Fibroblast of pulmonary artery (primary cell): ENCODE measurements at places on chromosomes 4 and X.

DNA sequence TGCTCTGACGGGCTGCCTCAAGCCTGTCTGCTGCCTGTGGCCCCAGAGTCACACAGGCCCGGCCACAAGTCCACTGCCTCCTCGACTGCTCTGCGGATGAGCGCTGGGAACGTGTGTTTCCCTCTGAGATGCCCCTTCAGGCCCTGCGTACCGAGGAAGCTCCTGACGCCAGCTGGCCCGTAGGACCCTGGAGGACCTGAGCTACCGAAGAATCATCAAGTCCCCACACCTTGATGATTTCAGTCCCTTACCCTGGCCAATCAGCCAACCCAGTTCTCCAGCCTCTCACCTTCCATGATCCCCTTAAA, 96.6 kb upstream of the LRPAP1 start:
- DNase-seq: no peak

DNA sequence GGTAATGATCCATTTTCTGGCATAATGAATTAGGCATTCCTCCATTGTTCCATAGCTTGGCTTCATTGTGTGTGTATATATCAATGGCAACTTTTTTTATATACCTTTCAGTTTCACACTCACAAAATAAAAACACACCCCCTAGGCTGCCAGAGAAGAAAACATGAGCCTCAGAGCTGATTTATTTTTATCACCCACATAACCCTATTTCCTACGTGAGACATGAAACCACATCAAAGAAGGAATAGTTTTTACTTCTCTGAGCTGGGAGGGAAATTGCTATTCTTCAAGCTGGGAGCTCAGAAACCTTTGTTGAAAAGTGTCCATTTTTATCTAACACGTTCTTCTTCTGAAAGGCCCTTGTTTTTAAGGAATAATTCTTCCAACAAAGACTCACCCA, 126.7 kb upstream of the RAI2 start:
- no peak for DNase-seq

GRCh38 chr4:116027311-116027710, 913.9 kb upstream of the NDST4 start:
- no peak for DNase-seq

- peak; percentile 35 for DNase-seq
These were observed 59.0 kb downstream of the ZNF827 start for GRCh38 chr4:145879598-145879997.

DNA sequence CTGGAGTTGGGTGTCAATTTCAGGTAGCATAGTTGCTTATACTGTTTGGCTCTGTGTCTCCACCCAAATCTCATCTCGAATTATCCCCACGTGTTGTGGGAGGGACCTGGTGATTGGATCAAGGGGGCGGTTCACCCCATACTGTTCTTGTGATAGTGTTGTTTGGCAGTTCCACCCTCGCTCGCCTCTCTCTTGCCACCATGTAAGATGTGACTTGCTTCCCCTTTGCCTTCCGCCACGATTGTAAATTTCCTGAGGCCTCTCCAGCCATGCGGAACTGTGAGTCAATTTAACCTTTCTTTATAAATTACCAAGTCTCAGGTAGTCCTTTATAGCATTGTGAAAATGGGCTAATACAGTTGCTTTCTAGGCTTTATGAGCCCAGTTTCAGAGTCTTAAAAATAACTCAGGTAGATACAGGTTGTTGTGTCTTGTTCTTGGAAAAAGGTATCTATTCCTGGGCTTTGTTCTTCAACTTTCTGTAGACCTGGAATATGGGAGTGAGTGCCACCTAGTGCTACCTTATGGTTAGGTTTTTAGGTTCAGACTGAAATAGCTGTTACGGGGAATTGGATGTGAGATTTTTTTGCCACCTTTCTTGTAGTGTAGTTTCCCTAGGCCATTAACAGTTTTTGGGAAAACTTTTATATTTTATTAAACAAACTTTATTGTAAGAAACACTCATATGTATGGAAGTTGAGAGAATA, 15.6 kb downstream of the PGK1 start:
- DNase-seq: peak; percentile 20

- peak; percentile 37 for DNase-seq
These were observed 141.5 kb downstream of the RPS6KA6 start for GRCh38 chrX:84046403-84046984.

DNA sequence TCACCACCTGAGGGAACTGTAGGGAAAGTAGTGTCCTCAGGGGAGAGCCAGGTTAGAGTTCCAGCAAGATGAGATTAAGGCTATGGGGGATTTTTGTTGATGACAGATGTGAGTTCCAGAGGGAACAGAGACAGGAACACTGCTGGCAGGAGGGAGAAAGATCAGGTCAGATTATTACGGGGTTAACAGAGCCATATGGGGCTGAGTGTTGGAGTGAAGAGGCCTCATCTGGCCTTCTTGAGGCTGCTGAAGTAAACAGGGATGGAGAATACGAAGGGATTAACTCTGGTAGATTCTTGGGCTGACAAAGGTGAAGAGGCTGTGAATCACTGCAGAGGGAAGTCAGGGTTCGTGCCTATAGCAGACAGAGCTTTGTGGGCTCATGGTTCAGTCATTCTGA, 47.9 kb upstream of the POU4F2 start:
- no peak for DNase-seq

GRCh38 chr4:172584816-172585215, 583.8 kb upstream of the GALNT7 start:
- peak; percentile 14 for DNase-seq

DNA sequence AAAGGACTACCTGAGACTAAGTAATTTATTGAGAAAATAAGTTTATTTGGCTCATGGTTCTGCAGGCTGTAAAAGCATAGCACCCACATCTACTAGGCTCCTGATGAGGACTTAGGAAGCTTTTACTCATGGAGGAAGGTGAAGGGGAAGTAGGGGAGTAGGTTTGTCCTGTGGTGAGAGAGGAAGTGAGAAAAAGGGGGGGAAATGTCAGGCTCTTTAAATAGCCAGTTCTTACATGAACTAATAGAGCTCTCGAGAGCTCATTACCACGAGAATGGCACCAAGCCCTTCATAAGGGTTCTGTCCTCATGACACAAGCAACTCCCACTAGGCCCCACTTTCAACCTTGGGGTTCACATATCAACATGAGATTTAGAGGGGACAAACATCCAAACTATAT, 125.5 kb upstream of the NRK start:
- DNase-seq: no peak

- peak; percentile 76 for DNase-seq
These were observed 214.9 kb upstream of the UGT8 start for GRCh38 chr4:114383721-114384120.

GRCh38 chr4:94831607-94832006, 73.9 kb downstream of the BMPR1B start:
- no peak for DNase-seq

- peak; percentile 96 for DNase-seq
These were observed 132.2 kb upstream of the KIT start for GRCh38 chr4:54525602-54526001.

DNA sequence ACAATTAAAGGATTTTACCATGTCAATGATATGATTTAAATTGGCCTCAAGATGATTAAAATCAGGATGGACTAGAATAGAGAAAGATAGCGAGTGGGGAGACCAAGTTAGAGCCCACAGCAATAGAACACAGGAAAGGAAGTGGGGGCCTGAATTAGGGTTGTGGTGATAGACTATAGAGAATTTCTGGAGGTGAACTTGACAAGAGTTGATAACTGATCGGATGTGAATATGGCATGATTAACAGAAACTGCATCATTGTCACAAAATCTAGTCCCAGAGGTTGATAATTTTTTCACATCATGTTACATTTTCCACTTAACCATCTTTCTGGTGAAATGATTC, 26.3 kb upstream of the TRPC3 start:
- no peak for DNase-seq

DNA sequence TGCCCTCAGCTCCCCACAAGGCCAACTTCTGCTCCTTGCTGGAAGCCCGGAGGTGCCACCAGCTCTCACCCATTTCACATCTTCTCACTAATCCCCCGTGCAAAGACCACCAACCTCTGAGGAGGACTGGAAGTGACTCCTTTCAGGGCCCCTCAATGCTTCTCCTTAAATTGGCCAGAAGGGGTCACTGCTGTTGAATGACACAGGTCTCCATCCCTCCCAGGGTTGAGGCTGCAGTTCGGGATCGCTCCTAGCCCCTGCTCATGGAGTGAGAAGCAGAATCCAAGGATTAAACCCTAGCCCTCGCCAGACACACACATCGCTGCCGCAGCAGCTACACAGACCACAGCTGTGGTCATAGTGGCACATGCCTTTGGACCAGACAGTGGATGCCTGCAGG, 279.5 kb upstream of the TAPT1 start:
- peak; percentile 52 for DNase-seq

DNA sequence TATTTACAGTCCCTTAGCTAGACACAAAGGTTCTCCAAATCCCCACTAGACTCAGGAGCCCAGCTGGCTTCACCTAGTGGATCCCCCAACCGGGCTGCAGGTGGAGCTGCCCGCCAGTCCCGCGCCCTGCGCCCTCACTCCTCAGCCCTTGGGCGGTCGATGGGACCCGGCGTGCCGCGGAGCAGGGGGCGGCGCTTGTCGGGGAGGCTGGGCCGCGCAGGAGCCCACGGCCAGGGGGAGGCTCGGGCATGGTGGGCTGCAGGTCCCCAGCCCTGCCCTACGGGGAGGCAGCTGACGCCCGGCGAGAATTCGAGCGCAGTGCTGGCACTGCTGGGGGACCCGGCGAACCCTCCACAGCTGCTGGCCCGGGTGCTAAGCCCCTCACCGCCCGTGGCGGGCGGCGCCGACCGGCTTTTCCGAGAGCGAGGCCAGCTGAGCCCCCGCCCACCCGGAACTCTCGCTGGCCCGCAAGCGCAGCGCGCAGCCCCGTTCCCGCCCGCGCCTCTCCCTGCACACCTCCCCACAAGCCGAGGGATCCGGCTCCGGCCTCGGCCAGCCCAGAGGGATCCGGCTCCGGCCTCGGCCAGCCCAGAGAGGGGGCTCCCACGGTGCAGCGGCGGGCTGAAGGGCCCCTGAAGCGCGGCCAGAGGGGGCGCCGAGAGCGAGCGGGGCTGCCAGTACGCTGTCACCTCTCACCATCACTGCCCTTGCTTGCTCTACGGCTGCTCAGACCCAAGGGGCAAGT, 39.4 kb downstream of the WFS1 start:
- DNase-seq: no peak

DNA sequence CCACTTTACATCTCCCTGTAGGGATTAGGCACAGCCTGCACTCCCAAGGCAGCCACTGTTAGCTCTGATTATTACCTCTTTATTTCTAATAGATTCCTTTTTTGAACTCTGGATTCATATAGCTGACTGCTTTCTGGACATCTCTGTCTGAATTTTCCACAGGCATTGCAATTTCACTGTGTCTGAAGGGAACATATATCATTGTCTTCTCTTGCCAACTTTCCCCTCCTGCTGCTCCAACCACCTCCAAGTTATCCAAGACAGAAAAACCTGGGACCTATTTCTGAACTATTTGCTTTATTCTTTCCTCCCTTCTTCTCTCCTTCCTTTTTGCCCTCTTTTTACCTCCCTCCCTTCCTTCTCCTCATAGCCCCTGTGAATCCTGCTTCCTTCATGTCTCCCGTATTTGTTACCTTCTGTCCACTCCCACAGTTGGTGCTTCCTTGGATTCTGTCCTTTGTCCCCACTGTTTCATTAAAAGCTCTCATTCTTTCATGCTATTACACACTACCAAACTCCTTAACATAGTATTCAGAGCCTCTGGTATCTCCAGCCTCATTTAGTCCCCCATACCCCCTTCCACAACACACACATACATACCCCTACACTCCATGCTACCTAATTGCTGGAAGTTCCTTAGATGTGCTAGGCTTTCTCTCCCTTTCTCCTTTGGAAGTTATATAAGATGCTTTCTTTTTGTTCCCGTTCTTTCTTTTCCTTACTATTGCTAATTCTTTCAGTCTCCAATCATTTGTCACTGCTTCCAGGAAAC, 34.7 kb downstream of the FGF2 start:
- DNase-seq: no peak

DNA sequence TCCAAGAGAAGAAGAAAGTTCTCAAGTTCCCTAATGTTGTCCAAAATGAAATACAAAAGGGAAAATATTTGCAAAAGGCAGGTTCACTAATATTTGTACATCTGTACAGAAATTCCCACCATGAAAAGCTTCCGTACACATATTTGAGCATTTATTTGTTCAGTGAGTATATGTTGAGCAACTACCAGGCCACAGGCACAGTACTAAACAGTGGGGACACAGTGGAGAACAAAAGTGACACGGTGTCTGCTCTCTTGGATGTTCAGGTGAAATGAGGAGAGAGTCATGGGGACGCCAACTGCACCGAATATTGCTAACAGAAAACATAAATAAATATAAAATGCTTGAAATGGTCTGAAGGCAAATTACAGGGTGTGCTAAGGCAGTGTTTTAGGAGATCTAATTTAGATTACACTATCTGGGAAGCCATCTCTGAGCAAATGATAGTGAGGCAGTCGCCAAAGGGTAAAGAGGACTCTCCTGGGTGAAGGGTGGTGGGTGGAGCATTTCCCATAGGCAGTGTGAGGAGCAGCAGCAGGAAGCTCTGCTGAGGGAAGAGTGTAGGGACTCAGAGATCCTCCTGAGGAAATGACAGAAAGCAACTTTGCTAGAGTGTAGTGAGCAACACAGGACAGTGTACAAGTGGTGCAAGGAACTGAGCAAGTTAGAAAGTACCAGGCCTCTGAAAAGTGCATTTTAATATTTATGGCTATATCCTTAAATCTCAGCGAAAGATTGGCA, 375.2 kb downstream of the GALNTL6 start:
- no peak for DNase-seq

DNA sequence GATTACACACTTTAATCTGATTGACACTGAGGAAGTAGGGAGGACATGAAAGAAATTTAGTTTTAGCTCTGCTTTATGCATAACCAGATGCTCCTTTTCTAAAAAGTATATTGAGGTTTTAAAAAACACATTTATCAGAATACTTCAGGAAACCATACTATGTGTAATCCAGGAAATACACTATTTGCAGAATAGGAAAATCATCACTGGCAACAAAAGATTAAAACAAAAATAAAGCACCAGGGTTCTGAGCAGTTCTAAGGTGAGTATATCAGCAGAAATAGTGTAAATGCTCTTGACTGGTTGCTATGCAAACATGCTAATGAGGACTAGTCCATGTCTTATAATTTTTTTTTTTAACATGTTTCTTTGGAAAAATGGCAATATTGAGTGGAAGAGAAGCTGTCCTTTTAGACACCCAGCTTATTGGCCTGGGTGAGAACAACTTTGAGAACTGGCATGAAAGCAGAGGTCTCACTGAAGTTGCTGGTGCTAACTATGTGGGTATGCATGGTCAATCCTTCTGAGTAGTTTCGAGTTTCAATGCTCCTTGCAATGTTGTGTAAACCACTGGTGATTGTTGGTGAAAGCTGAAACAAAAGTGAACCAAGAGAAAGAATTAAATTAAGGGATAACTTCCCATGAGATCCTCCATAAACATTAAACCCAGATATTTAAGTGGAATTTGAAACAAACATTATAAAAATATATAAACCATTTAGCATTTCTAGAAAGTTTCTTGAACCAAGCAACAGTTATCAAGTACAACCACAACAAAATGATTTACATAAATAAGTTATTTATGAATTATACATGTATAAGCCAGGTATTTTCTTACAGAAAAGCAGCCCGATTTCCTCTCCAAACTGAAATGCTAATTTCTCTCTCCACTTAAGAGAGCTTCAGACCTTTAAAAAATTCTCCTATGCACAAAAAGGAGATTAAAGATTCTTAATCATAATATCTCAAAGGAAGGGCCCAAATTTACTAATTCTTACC, 20.4 kb upstream of the SCD5 start:
- DNase-seq: no peak
